ENCODE measurements at places on chromosomes 3 and 15.

DNA sequence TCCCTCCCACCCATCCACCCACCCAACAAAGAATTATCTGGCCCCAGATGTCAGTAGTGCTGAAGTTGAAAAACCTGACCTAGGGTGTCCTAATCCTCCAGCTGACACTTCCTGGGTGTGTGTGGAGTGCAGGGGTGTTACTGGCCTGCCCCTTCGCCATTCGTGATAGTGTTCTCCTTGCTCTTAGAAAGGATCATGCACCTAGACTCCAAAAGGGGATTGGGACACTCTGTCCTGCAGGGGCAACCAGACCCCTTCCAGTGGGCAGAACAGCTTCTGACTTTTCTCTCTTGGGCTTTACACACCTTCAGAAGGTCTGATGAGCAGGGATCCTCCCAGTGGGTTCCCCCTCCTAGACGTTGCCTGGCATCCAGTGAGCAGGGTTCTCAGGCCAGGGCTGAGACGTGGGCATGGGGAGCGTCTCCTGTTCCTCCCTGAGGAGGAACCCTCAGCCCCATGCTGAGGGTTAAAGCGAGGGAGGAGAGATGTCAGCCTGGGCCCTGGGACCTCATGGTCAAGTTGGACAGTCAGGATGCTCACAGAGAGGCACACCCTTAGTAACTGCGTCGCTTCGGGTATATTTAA, 75.0 kb downstream of the AAGAB start:
- no peak for DNase-seq

DNA sequence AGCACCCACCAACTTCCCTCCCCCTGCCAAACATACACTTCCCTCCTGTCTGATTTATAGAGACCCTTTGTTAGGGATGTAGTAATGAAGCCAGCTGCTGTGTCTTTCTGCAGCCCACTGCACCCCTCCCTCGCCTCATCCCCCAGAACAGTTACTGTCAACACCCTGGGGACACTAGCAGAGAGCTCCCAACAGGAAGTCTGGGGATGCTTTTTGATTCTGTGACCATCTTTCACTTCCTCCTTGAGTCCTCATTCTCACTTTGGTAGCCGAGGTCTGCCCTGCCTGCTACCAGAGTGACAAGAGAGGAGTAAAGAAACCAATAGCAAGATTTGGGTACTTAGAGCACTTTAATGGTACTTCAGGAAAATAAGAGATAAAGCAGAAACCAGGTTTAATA, 201.6 kb downstream of the SATB1 start:
- DNase-seq: no peak

GRCh38 chr15:69626095-69627066, 173.8 kb downstream of the RPLP1 start:
- no peak for DNase-seq

- DNase-seq: no peak
These were observed 500.4 kb downstream of the ZBBX start for GRCh38 chr3:166879661-166880060.

- DNase-seq: no peak
These were observed 47.0 kb downstream of the MAP3K13 start for GRCh38 chr3:185409957-185410356.

GRCh38 chr15:101203029-101203573, 48.7 kb downstream of the CHSY1 start:
- no peak for DNase-seq

GRCh38 chr15:98666841-98667240, 18.5 kb downstream of the IGF1R start:
- DNase-seq: no peak

GRCh38 chr3:31102196-31102879, 207.9 kb upstream of the GADL1 start:
- DNase-seq: no peak

DNA sequence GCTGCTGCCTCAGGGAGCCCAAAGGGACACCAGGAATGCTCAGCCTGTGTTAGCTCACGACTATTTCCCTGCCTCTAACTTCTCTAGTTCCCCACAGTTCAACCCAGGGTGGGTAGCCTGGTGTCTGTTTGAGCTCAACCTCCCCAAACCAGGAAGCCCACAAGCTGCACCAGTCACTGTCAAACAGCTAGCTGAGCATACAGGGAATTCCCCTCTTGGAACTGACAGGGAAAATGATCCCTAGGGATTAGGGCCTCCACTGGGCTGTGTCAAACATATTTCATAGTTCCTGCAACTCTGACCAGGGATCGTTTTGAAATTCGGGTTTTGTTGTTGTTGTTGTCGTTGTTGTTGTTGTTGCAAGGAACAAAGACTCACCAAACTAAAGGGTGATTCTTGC, 147.1 kb upstream of the ICE2 start:
- no peak for DNase-seq

DNA sequence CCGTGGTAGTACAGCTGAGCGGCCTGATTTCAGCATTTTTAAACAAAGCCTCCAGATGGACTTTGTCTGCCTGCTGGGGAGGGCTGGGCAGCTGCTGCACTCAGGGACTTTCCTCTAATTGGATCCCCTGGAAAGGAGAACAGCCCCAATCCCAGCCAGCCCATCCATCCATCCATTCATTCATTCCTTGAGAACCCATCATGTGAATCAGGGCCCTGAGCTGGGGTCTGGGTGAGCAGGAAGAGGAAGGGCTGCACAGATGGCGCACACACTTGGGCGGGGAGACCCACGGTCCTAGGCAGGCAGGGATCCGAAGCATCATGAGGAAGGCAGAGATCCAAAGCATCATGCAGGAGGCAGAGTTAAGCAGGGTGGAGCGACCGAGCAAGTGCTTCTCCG, 45.7 kb downstream of the TPRA1 start:
- DNase-seq: no peak

- DNase-seq: no peak
These were observed 50.9 kb downstream of the RGMA start for GRCh38 chr15:93037820-93038705.

- no peak for DNase-seq
These were observed 239.9 kb upstream of the TTC14 start for GRCh38 chr3:180362081-180362480.

- DNase-seq: no peak
These were observed 9.8 kb downstream of the CCR4 start for GRCh38 chr3:32961189-32961715.

DNA sequence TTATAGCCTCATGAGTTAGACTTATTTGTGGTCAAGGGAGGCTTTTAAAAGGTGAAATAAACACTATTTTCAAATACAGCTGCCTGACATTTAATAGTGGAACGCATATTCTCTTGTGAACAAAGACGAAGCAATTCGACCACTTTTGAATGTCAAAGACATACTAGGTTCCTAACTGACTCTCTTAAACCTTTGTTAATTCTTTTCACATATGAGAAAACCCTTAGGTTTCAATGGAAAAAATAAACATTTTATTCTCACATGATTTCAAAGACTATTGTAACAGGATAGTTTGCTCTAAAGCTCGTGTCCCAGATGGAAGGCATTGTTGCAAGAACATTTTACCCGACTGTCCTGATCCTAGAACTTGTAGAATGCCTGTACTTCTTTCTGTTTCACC, 74.8 kb upstream of the BOC start:
- no peak for DNase-seq

- no peak for DNase-seq
These were observed 35.3 kb downstream of the ARPP21 start for GRCh38 chr3:35674451-35675109.

GRCh38 chr3:146507331-146508120, 36.9 kb downstream of the PLSCR1 start:
- no peak for DNase-seq

DNA sequence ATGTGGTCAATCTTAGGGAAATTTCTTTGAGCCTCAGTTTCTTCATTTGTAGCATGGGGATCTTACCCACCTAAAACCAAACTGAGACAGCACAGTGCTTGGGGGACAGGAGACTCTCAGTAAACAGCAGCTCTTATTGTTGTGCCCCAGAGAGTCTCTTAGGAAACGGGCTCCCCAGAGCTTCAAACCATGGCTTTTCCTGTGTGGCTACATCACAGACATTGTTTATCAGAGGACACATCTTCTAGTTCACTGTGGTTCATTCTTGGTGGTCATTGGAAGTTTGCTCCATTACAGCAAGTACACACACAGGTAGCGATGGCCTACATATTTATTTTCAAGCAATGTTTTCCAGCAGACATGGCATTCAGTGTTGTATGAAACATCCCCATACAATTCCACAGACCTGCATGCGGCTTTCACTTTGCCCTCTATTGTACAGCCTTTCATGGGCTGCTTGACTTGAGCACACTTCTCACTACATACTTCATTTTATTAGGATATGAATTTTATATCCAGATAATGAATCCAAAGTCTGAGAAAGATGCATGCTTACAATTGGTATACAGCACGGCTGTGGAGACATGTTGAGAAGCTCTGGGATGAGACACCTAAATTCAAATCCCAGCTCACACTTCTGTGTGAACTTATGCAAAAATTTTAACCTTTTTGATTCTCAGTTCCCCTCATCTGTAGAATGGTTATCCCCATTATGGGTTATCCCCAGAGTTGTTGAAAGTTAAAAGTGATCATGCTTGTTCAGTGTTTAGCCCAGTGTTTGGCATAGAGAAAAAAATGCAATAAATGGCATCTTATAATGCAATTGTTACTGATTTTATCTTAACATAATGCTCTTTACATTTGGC, 84.8 kb upstream of the ICE2 start:
- no peak for DNase-seq

GRCh38 chr3:150407808-150408220, 284 bp upstream of the TSC22D2 start:
- no peak for DNase-seq

GRCh38 chr3:100141586-100141985, 27.3 kb upstream of the FILIP1L start:
- no peak for DNase-seq

DNA sequence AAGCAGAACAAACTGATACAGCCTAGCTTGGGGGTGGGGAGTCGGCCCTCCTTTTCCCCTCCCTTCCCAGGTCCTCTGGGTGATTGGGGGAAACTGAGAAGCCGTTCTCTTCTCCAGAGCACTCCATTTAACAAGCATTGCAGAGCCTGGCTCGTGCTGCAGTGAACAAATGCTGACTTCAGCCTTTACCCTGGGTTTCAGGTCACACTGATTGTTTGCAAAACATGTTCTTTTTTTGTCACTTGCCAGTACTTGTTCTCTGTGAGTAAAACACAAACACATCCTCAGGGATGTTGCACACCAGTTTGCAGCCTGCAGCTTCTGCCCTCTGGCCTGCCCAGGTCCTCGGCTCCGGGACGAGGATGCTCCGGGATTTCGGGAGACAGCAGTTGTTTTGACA, 132.8 kb downstream of the PGPEP1L start:
- DNase-seq: no peak

- DNase-seq: no peak
These were observed 26.9 kb downstream of the PDIA5 start for GRCh38 chr3:123093696-123094095.

DNA sequence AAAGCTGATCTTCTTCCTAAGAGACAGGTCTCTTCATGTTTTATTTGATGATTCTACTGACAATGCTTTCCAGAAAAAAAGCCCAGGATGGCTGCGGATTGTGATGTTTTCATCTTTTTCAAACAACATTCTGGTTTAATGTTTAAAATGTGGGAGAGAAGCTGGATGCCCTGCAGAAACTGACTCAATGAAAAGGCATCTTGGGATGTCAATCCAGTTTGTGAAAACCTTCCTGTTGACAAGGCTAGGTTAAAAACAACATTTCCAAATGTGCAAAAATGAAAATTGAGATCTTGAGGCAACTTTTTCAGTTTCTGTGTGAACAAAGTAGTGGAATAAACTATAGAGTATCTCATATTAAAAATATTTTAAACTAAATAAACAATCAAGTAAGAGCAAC, 156.0 kb upstream of the MRPL3 start:
- no peak for DNase-seq

DNA sequence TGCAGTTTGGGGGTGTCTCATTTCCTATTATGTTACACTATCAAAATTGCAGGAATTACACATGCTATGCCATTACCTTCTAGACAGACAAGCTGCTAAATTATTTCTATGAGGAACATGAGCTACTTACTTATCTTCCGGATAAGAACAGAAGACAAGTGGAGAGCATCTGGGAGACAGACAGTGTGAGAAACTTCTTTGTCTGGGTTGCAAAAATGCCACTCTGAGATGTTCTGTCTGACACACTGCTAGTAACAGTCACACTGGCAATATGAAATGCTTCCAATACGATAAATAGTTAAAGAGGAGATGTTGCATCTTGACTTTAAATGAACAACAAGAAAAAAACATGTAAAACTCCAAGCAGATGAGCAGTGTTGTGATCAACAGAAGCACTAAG, 40.1 kb downstream of the LSAMP start:
- DNase-seq: no peak

DNA sequence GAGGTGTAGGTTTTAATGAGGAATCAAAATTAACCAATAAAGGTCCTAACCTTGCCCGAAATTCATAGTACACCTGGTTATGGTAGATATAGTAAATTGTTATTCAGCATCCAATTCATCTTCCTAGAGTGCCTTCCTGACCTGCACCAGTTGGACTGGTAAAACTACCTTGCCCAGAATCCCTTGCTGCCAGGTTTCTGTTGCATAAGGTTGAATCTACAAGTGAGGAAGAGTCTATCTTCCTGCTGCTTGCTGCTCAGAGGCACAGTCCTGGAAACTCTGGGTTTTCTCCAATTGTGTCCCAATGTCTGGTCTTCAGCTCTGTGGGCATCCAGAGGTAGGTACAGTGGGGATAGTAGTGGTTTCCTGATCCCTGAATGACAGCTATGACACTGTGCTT, 17.3 kb downstream of the CCDC54 start:
- no peak for DNase-seq

GRCh38 chr15:55740359-55740878, 2.5 kb downstream of the PRTG start:
- DNase-seq: no peak

DNA sequence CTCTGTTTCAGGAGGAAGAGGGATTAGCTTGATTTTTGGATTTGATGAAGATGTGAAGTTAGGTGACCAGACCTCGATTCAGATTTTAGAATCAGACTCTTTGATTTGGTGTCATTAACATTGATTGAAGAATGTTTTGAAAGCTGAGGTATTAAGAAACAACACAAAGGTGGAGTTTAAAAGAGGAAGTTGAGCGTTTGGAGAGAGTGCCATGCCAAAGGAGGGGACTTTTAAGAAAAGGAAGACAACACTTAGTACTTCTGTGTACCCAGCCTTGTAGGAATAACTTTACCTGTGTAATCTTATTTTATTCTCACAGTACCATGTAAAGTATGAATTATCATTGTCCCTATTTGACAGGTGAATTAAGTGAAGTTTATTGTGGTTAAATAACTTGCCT, 34.4 kb downstream of the PPARG start:
- DNase-seq: no peak

- DNase-seq: no peak
These were observed 15.5 kb downstream of the CCR5 start for GRCh38 chr3:46386205-46386604.

GRCh38 chr15:55942332-55942731, 51.1 kb downstream of the NEDD4 start:
- no peak for DNase-seq

- no peak for DNase-seq
These were observed 319.8 kb downstream of the FHIT start for GRCh38 chr3:60931452-60931851.

GRCh38 chr3:128229106-128229857, 76.0 kb downstream of the EEFSEC start:
- no peak for DNase-seq

GRCh38 chr3:174355505-174355904, 503.6 kb upstream of the NAALADL2 start:
- no peak for DNase-seq

GRCh38 chr15:37452498-37452897, 352.1 kb upstream of the MEIS2 start:
- DNase-seq: no peak

All from substantia nigra (tissue), 51 donors.